Activated CD4-positive, alpha-beta T cell treated with anti-CD3 and anti-CD28 coated beads, Interleukin-2, Interleukin-6, amounts not matched to agents 100 ng/mL and 50 ng/mL, durations not matched to agents 16 hours and 8 hours (primary cell): ENCODE measurements at places on chromosomes 6 and 20.

DNA sequence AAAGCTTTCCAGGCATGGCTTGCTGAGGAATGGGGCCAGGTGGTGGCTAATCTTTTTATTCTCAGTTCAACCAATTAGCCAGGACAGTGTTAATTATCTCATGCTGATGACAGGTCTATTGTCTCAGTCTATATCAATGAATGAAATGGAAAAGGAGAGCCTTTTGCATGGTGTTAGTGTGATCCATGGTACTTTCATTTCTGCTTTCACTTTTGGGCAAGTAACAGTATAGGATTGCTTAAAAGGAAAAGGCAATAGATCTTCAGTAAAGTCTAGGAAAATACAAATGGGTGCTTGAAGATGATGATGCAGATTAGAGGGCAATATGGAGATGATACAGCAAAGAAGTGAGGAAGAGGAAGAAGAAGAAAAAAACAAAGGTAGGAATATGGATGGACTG lies 430.3 kb downstream of the TFAP2A start:
- no peak for DNase-seq

- no peak for DNase-seq
Measured at GRCh38 chr6:119079283-119079809, 882 bp upstream of the FAM184A start.

GRCh38 chr6:20349225-20349624 lies 52.5 kb upstream of the E2F3 start:
- DNase-seq, result no peak

DNA sequence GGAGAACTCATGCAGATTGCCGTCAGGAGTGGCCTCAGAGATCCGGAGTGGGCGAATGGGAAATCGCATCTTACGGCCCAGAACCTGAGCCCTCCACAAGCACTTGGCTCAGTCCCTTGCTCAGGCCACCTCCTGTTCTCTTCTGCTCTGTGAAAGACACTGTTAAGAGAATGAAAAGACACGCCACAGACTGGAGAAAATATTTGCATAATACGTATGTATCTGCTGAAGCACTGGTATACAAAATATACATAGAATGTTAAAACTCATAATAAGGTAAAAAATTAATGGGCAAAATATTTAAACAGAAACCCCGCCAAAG lies 838 bp upstream of the POM121L2 start:
- DNase-seq, result no peak

GRCh38 chr6:149964308-149965193 lies 808 bp downstream of the ULBP1 start:
- DNase-seq, result peak; percentile 22

- no peak for DNase-seq
Measured at GRCh38 chr6:31008165-31008564, 2.1 kb upstream of the MUC22 start.

DNA sequence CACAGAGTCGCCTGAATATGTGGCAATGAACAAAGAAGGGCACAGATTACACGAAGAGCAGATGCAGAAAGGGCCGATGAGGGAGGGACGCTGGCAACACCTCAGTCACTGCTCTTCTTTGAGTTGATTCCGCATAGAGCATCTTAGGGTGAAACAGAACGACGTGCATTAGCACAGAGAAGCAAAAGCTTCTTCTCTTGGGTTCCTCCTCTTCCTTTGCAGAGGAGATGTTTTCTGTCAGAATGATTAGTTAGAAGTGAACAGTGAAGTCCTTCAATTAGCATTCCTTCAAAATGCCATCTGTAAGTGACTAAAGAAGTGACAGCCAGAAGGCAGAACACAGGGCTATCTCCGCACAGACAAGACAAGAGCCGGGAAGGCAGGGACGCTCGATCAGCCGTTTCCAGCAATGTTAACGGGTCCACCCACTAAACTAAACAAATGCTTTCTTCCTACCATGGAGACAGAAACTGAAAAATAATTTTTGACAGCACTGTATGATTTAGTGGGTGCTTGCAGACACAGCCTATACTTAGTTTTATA lies 219.8 kb upstream of the AGPAT4 start:
- DNase-seq, result no peak

DNA sequence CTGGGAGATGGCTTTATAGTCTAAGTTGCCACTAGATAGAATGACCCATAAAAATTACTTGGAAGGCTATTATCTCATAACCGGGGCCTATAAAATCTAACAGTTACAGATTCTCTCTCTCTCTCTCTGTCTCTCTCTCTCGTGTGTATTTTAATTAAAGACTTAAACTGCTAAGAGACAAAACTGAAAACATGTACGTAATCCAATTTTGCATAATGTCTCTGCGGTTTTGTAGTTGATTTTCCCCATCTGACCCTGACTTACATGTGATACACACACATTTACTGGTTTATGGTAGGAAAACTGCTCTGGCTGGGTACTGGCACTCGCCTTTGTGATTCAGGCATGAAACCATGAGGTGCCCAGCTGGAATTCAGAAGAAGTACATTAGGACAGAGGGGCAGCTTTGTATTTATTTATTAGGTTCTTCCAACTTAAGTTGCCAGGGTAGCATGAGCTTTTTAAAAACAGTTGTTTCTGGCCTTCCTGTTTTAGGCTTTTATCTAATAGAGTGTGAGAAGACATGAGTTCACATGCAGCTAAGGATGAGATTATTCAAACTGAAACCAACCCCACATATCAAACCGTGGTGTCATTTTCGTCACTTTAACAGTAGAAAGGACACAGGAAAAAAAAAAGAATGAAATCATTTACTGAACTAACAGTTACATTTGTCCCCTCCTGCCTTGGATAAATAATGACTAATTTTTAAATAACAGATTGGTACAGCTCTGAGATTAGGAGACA lies 182.5 kb downstream of the GMPR start:
- peak; percentile 81 for DNase-seq

DNA sequence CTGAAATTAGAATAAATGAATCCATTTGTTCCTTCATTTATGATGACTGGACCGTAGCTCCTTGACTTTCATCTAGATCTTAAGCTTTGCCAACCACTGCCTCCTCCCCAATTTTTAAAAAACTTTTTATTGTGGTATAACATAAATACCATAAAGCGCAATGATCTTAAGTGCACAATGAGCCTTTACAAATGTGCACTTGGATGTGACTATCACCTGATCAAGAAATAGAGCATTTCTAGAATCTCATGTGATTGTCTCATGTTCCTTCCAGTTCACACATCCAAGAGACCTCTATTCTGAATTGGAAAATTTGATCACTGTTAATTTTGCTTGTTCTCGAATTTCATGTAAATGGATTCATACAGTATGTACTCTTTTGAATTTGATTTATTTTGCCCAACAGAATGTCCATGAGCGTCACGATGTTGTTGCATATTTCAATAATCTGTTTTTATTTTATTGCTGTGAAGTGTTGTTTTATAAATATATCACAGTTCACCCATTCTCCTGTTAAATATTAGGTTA lies 442.2 kb downstream of the CDKAL1 start:
- DNase-seq, result no peak

DNA sequence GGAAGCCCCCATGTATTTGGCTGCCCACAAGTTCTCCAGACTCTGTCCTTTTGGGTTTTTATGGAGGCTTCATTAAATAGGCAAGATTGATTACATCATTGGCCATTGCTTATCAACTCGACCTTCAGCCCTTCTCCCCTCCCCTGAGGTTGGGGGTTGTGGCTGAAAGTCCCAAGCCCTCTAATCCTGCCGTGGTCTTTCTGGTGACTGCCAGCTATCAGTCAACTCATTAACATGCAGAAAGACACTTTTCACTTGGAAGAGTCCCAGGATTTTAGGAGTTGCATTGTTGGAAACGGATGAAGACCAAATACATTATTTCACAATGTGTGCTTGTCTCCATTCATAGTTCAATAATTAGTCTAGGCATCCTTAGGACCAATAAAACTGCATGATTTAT lies 9.5 kb downstream of the CDC5L start:
- DNase-seq, result no peak

- DNase-seq, result no peak
Measured at GRCh38 chr6:165468340-165469235, 159.2 kb upstream of the C6orf118 start.

DNA sequence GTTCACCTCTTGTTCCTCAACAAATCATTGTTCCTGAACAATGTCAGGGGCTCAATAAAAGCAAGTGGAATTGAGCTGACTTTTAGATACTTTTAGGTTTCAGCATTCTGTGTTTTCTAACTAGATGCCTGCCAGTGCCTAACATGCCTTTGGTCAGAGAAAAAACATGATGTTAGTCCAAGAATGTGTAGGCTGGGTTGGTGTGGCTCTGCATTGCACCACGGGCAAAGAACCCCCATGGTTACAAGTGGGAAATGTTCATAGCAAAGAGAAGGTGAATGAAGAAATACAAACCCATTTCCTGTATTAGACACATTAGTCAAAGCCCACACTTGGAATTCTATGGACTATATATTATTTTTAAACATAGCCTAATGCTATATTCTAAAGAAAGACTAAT lies 193.3 kb downstream of the TMEM200A start:
- no peak for DNase-seq

GRCh38 chr20:62555642-62556420 lies 80.0 kb upstream of the GATA5 start:
- DNase-seq, result no peak

- DNase-seq, result no peak
Measured at GRCh38 chr6:168678077-168678476, 237.1 kb downstream of the SMOC2 start.

DNA sequence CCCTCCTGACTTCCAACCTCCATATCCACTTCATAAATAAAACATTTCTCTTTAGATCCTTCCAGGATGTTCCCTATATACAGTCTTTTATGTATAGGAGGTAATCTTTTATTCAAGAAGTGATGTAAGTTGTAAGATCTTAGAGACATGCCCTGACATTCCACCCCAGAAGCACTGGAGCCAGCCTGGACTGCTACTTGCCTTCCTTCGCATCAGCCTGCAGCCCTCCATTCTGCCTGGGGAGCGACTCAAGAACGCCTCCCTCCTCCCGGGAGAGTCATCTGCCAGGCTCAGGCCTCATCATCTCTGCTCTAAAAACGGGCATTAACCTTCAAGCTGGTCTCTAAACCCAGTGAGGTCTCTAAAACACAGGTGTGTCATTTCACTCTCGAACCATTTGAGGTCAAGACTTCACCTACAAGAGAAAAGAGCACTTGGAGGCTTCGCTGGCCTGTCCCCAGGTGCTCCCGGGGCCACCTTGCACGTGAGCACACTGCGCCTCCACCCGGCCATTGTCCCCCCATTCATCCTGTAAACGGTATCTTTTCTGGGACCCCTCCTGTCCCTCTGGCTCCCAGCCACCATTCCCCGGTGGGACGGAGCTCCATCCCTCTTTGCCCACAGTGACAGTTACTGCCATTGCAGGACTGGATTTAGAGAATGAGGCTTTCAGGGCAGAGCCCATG lies 107.5 kb upstream of the PDE10A start:
- no peak for DNase-seq

GRCh38 chr6:114055763-114056162 lies 84.8 kb upstream of the HDAC2 start:
- no peak for DNase-seq

DNA sequence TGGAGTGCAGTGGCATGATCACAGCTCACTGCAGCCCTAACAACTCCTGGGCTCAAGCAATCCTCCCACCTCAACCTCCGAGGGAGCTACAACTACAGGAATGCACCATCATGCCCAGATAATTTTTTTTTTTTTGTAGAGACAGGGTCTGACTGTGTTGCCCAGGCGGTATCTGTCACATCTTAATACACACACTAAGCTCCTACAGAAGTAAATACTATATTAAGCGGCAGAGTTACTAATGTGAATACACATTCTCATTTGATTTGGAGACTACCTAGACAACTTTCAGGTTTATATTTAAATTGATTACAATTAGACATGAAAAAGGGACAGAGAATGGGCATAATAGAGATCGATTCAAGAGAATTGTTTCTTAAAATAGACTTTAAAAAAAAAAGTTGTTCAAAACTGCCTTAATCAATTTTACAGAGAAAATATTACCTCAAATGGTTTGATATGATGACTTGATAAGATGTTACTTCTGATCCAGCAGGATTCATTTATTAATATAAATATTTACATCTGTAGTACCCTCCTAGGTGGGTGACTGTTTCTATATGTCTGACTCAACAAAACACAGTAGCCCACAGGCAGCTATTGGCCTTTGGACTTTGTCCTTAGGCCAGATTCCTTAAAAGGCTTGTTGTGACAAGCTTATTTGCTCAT lies 7.1 kb upstream of the LOC128125822 start:
- DNase-seq, result no peak

DNA sequence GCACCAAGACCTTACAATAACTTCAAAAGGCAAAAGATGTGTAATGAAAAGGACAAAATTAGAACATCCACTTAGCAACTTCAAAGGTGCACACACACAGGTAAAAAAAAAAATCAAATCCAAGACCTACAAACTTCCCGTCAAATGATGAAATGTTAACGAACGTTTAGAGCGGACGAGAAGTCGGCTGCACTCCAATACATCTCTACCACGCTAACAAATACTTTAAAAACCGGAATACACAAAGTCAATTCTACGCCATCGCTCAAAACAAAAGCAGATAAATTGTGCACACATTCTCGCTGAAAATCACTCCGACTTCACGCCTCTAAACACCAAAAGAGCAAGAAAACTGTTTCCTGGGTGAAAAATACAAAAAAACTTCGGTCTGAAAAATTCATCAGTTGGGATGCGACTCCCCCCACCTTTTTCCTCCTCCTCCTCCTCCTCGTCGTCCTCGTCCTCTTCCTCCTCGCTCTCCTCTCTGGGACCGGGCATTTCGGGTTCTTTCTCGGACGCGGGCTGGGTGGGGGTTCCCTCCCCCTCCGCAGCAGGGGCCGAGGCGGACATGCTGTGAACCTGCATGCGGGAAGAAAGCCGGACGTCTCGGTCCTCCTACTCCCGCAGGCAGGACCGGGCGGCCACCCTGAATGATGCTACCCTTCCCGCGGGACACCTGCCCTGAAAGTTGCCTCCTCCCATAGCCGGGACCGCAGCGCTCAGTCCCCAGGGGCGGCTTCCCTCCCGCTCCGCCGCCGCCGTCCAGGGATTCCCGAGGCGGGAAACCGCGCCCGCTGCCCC lies 712 bp downstream of the DEK start:
- DNase-seq, result peak; percentile 47

DNA sequence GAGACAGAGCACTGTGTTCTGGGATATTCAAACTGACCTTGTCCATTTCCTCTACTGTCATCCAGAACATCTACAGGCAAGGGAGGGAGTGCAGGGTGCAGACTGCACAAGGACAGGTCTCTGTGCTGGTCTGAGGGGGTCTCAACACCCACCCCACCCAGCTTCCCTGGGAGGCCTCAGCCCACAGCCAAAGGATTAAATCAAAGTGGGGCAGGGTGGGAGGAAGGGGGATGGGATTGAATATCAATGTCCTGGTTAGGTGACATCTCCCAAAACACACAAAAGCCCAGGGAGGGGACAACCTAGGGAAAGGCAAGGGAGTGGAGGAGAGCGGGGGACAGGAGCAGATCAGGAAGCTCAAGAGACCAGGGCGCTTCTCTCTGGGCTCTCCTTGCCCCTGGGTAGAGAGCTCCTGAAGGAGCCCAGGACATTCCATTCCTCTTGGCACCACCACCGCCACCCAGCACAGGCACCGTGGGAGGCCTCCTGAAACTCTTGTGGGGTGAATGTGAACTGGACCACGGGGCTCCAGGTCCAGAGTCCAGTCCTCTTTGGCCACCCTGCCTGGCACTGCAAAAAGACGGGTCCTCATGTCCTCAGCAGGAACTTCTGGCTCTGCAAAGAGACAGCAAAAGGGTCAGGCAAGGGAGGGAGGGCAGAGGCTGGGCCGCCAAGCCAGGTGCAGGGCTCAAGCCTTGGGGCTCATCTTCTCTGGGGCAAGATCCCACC lies 73.9 kb downstream of the JPH2 start:
- DNase-seq, result no peak

GRCh38 chr6:44442833-44443444 lies 55.4 kb downstream of the CDC5L start:
- no peak for DNase-seq

- DNase-seq, result no peak
Measured at GRCh38 chr6:106014955-106015354, 71.2 kb upstream of the PRDM1 start.
